ENCODE measurements at places on chromosomes 7 and 10.

GRCh38 chr7:157430721-157431120 is 93.9 kb downstream of the DNAJB6 start:
- DNase-seq: no peak

GRCh38 chr10:14838582-14839304 is 637 bp downstream of the HSPA14 start:
- DNase-seq: peak; percentile 26

GRCh38 chr10:5545011-5545410 is 20.2 kb downstream of the CALML3 start:
- no peak for DNase-seq

DNA sequence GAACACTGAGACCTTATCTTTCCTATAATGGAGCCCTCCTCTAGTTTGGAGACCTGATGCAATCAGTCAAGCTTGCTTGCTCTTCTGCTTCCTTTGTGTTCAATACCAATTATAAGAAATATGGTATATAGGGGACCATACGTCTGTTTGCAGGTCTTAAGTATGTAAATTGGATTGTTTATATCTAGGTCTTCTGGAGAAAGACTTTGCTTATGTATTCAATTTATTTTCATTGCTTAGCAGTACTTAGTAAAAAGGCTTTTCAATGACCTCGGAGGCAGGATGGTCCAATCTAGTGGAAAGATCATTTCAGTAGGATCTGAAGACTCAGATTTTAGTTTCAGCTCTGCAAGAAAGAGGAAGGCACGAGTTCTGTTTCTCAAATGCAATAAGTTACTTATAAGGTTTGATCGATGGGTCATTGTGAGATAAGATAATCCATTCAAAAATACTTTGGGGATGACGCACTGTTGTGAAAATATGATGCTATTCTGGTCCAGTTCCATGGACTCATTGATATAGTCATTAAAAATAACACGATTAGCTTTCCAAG is 571.6 kb downstream of the SH2D4B start:
- DNase-seq: no peak

DNA sequence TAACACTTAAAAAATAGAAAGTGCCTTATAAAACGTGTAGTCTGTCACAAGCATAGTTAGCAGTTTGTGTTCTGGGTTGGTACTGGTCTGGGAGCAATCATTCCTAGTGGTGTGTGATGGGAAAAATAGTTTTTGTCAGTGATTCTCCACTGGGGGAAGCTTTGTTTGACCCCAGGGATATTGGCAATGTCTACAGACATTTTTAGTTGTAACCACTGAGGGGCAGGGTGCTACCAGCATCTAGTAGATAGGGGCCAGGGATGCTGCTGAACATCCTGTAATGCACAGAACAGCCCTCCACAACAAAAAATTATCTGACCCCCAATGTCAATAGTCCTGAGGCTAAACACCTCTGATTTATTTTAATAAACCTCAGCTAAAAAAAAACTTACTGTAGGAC is 51.6 kb upstream of the CREB5 start:
- no peak for DNase-seq

- peak; percentile 29 for DNase-seq
These were observed 87.8 kb upstream of the RHEB start for GRCh38 chr7:151607464-151607867.

DNA sequence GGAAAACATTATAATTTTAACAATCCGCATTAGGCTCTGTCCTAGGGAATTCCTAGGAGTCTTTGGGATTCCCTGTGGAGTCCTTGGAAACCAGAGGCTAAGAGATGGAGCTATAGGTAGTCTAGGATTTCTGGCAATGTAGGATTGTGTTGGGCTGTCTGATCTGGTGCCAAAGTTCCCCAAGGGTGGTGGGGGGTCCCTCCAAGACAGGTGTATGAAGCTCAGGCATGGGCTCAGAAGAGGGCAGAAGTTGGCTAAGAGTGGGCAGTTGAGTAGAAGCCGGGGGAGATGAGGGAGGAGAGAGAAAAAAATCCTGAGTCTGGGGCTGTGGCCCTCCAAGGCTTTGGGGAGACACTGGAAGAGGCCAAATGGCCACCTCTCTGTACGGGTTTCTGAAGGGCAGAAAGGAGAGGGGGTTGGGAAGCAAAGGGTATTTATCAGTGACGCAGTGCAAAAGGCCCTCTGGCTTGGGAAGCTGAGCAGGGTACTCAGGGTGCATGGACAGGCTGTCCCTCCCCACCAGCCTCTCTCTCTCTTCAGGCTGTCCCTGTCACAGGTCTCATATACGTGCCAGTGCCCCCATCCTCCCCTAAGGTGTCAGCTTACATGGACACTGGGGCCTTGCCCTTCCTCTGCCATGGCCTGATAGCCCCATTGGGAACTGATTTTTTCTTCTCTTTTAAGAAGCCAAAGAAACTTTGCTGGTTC is 929 bp downstream of the HOXA6 start:
- no peak for DNase-seq

DNA sequence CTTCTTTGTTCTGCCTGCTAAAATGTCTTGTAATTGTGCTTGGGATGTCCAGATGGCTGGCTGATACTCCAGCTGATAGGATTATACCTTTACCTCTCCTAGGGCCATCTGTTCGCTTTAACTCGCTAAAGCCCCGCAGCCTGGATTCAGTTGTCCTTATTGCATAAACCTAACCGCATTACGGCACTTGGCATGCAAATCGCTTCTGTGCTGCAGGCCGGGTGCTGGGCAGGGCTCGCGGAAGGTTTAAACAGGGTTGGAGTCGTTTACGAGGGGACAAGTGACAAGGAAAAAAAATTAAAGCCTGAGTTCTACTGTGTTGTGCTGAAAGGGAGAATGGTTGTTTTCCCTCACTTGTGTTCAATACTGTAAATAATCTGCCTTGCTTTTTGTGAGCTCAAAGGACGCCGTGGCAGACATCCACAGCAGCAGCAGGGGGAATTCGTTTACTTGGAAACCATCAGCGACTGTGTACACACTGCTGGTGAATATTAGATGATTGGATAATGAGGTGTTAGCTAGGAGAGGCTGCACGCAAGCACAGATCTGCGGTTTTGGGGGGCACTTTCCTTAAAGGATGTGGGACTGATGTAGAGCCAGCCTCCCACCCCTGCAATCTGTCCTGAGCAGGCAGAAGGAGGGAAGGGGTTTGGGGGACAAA is 93.0 kb downstream of the EBF3 start:
- no peak for DNase-seq

DNA sequence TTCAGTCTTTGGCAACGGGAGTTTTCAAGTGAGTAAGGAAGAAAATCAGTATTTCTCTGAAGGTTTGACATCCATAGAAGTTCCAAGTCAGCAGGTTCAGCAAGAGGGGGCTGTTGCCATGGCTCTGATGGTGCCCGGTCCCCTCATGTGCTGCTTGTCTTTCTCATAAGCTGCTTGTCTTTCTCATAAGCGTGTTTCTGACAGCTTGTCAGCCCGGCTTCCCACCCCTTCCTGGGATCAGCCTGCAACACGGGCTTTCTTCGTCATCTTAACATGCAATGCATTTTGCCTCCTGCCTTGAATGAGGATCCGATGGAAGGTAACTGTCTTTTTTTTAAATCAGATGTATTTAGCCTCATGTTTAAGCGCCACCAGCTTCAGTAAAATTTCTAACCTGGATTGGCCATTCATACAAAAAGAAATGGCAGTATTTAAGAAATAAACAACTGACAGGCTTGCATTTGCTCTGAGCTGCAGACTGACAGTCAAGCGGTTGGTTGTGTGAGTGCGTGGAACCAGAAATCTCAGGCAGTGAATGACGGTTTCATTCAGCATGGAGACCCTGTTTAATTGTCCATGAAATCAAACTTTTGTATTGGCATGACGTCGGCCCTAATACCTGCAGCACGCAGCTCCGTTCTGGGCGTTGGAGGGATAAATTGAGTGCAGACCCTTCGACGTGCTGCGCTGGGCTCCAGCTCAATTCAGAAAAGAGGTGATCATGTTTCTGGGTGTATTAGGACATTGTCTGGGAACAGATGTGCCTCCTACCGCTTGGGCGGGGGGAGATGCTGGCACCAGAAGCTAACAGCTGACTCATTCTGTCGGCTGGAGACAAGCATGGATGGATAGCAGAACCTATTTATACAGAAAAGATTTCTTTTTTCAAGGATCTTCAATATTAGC is 454.7 kb upstream of the FOXK1 start:
- DNase-seq: no peak

DNA sequence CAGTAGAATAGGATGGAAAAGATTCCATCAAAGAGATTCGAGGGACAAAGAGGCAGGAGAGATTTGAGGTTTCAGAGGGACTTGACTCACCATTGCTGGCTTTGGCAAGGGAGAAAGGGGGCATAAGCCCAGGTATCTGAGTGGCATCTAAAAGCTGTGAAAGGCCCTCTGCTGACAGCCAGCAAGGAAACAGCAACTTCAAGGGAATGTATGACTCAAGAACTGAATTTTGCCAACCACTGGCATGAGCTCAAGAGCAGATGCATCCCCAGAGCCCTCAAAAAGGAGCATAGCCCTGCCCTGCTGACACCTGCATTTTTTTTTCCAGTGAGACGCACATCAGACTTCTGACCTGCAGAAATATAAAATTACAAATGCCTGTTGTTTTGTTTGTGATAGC is 19.6 kb upstream of the ADAM12 start:
- no peak for DNase-seq

DNA sequence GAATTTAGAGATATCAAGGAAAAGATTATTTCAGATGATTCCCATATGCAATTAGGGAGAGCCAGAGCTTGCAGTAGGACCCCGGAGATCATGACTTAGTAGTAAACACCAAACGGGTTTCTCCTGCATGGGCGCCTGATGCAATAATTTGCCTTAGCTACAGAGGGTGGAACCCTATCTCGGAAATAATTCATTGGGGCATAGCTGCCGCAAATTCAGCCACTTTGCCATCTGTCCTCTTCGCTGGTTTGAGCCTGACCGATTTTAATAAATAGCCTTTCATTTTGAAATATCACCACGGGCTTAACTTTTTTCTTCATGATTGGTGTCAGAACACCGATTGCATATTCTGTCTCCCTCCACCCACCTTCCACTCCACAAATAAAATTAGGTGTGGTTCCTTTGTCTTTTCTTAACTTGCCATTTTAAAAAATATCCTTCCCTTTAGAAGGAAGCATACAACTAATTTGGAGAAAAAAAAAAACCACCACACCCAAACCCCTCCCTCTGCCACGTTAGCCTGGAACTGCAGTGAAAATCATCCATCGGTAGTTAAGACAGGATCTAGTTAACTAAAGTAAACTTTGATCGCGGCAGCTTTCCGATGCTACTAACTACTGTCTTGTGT is 1.4 kb downstream of the GARS1 start:
- peak; percentile 61 for DNase-seq

DNA sequence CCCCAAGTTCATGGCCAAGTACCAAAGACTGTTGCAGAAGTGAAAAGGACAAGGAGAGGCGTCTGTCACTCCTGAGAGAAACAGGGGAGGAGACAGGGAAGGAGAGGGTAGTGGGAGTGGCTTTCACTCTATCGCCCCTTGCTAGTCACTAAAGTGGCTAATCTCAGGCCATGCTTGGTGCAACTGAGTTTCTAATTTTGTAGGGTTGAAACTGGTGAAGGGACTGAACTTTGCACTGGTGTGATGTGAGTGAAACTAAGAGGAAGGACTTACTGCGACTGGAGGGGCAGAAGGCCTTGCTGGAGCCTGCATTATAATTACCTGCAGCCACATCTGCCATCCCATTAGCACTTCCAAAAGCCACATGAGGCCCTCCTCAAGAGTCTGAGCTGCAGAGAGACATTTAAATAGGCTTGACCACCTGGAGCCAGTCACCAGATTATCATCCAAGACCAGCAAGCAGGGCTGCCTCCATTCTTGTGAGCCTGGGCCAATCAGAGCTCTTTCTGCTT is 107.2 kb upstream of the EEPD1 start:
- no peak for DNase-seq

GRCh38 chr7:794671-795329 is 37.5 kb upstream of the SUN1 start:
- DNase-seq: no peak

DNA sequence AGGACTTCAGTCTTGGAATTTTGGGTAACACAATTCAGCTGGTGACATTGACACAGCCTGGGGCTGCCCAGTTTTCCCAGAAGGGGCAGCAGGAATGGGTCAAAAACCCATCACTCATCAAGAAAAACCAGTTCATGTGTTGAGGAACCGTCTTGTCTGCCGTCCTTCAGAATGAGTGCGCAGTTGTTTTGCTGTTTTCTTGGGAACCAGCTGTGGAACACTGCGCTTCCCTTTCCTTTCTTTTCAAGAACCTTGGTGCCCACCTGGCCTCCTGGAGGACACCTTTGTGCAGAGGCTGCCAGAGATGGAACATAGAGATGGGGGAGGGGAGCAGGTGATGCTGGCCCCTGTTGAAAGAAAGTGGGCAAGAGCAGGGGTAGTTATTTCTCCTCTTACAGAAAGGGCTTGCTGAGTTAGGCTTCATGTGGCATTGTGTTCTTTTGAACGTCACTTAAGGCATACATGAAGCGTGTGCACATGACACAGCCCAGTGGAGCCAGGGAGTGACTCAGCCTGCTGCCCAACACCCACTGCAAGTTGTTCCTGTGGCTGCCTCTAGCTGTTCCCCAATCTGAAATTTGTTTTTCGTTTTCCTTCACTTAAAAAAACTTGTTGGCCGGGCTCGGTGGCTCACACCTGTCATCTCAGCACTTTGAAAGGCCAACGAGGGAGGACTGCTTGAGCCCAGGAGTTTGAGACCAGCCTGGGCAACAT is 87.4 kb upstream of the TNS3 start:
- peak; percentile 95 for DNase-seq

Measured in fibroblast of skin of right biceps (primary cell).